Effector memory CD4-positive, alpha-beta T cell (primary cell): ENCODE measurements at places on chromosomes 3 and 15.

GRCh38 chr15:71888797-71889196 lies 78.4 kb downstream of the NR2E3 start:
- no peak for DNase-seq

DNA sequence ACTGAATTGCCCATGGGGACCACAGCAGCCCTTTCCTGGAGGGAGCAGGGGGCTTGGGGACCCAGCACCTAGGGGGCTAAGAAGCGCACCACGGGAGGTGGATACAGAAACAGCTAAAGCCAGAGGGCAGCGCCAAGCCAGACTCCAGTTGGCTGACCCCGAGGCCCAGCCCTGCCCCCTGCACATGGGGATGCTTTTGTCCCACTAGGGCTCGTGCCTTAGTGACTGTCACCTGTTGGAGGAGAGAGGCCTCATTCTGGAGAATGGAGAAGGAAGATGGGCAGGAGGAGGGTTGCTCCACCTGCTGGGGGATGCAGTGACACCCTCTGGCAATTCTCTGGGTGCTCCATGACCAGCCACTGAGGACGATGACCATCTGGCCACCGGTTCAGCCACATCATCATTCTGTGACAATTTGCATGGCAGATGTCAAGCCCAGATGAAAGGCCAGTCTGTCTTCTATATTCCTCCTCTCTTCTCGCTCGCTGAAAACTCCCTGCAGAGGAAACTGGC lies 167.8 kb upstream of the TLE3 start:
- no peak for DNase-seq

GRCh38 chr3:117170094-117170493 lies 460.5 kb downstream of the TUSC7 start:
- no peak for DNase-seq

DNA sequence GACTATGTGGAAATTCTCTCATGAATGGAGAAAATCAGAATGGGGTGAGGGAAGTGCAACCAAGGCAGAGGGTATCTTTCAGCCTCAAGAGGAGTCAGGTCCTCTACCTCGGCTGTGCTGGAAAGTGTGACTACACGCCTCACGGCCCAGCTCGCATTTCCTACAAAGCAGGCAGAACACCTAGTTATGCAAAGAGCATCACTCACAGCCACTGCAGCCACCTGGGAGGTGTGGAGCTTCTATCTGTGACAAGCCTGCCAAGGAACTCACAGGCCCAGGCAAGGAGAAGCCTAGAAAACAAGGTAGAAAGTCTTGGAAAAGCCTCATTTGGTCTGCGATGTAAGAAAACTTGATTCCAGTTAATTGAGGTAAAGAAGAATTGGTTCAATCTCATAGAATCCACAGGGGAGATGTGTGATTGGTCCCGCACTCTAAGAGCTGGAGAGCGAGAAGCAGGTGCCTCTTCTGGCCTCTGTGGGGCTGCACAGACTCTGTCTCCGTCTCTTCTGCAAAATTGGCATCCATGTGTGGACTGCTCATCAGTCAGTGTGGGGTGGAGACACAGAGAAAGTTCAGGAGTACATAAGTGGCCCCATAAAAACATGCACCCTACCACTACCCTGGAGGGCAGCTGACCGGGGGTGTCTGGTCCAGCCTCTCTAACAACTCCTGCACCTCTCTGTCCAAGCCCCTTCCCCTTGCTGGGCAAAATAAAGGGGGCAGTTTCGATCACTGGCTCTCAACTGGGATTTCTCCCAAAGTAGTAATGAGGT lies 76.8 kb downstream of the TAMM41 start:
- DNase-seq, result no peak

DNA sequence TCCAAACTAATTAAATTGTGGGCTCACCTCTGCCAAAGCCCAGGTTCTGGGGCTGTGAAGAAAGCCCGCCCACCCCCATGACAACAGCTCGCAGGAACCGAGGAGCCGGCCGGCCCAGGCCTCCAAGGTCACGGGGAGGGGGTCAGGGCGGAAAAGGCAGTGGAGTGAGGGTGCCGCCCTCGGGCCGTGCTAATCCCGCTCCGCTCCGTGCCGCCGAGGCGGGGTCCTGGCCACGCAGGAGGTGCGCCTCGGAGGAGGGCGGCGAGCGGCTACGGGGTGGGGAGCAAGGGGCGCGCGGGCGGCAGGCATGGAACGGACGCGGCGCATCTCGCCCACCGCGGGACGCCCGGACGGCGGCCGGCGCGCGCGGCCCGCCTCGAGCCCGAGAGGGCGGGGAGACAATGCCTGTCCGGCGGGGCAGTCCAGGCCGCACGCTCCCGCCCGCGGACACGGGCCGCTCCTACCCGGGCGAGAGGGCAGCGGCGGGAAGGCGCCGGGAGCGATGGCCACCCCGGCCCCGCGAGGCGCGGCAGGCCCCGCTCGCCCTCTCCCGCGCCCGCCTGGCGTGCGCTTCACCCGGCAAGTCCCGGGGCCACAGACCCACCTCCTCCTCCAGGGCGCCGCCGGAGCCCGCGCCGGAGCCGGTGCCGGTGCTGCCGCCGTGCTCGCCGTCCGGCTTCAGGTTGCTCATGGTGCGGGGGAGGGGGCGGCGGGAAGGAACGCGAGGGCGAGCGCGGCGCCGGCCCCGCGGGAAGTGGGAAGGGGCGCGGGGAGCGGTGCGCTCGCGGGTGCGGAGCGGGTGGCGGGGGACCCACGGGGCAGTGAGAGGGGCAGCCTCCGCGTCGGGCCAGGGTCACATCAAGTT lies 528 bp downstream of the RBPMS2 start:
- DNase-seq, result no peak

DNA sequence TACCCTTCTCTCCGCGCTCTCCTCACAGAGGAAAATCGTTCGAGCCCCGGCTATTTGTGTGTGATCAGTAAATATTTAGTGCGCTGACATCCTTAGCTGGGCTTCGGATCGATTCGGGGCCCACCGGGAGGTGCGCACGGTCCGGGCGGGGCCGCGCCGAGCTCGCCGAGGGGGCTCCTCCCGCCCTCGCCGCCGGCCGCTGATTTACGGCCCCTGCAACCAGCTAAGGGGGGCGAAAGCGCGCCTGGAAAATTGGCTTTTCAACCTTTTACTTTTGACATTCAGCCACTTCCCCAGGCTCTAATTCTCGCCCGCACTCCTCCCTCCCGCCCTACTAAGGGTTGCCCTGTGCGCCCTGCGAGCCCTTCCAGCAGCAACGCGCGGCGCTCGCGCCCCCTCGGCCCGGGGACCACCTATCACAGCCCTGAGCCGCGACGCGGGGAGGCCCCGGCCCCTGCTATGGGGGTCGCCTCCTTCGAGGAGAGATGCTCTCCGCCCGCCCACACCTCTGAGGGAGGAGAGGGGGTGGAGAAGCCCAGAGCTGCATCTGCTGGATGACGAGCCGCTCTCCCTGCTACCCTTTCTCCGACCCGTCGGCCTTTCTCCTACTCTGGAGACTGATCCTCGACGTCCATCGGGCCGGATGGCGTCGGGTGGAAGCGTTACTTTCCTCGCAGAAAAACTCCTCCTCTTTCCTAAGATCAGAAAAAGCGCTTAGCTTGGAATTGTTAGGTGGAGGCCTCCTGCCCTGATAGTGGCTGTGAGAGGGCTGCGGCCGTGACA lies 7.8 kb upstream of the NR2F2 start:
- no peak for DNase-seq

DNA sequence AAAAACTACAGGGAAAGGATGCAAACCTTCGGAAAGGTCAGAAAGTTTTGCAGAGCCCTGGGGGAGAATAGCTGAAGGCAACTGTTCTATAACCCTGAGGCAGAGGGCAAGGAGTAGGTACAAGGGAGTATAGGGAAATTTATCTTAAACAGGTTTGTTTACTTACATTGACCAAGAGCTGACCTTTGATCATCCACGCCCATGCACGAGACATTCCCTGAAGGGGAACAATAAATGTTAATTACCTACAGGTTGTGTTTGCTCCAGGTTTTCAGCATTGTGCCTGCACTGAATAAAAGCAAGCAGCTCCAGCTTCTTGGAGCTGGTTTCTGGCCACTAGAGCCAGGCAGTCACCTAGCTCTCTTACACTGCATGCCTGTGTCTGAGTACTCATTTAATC lies 524.5 kb upstream of the TGFBR2 start:
- DNase-seq, result no peak

GRCh38 chr3:61855211-61855610 lies 293.8 kb downstream of the PTPRG start:
- no peak for DNase-seq

DNA sequence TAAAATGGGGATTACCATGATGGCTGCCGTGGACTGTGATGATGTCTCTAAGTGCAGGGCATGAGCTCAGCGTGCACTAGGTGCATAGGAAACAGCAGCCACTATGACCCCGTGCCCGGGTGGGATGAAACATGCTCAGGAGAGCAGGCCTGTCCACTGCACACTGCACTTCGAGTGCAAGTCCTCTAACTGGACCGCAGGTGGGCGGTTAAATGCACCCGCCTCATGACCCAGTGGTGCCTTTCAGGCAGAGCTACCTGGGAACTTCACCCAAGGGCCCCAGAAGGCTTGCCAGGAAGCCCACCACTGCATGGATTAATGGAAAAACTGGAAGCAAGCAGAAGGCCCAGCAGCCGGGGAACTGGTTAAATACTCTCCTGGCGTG lies 34.0 kb downstream of the PRKCD start:
- no peak for DNase-seq
